NCI-H460 (cell line): ENCODE measurements at places on chromosomes 3 and 15. TPM values are rescaled to one million over a fixed set of nuclear protein-coding genes. Genes with fewer than 3 reads are reported as not detected.

The BUB1B gene
- total RNA-seq: 42.8 and 45.7 TPM in 2 replicates

The DUOX2 gene
- total RNA-seq: 0.02 TPM in 1 of 2 replicates, not detected in the other

The SKOR1 gene
- 0.05 and 0.17 TPM in 2 replicates for total RNA-seq

DNA sequence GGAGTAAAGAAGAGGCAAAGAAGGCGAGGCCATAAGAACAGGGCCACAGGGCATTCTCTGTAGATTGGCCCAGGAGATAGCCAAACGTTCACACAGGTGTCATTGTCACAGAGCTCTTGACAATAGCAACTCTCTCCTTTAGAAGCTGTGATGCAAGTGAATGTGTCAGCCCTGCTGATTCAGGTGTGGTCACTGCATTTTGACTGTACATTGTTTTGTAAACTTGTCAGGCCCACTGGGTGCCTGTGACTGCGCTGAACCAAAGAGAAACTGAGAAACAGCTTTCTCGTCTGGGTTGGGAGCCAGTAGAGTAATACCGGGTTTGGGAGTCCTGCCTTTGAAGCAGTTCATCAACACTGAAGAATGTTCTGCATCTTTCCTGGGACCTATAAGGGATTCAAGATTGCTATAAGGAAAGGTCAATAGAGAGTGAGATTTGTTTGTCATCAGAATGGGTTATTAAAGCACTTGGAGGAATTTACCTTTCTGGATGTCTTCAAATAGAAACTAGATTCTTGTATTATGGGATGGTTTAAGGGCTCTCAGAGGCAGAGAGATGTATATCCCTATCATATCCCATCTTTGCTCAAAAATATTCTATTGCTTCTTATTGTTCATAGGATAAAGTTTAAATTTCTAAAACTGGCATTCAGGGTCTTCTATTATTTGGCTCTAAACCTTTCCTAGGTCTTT is 45.4 kb downstream of the TMEM45A start:
- no peak for DNase-seq

DNA sequence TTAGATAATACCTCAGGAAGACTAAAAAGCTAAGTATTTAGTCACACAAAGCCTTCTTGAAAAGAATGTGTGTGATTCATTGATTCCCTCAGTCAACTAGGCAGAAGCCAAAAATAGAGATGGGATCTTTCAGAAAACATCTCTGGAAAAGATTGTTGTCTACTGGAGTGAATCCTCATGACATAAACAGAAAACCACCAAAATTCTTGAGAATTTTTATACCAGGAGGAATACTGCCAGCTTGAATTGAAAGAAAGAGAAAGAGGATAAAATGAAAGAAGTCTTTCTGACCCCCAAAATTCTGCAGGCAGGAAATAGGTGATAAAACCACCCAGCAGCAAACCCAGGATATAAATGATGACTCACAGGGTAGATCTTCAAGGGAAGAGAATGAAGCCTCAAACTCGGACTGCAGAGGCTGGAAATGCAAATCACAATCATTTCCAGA is 363.1 kb upstream of the PLSCR5 start:
- no peak for DNase-seq

- no peak for DNase-seq
Measured at GRCh38 chr3:14658978-14659377, 7.4 kb downstream of the CCDC174 start.

DNA sequence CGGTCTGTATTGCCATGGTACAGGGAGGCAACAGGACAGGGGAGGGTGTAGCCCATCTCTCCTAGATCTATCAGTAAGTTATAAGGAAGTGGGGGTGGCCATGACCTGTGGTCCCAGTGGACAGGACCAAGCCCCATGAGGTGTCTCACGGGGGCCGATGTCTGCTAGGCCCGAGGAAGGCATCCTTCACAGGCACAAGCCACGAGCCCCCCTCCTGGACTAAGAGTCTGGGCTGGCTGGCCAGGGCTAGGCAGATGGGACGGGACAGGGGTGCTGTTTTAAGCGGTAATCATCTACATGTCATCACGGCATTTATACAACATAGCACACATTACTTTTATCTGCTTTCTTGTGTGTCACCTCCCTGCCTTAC is 2.6 kb upstream of the TBC1D2B start:
- no peak for DNase-seq

GRCh38 chr3:65473736-65474135 is 565.0 kb downstream of the MAGI1 start:
- DNase-seq: no peak
